ENCODE measurements at places on chromosomes 5 and 9.

GRCh38 chr5:142644127-142644526 lies 41.8 kb downstream of the FGF1 start:
- DNase-seq: no peak

- no peak for DNase-seq
Observed at GRCh38 chr5:38426986-38427950, 129.2 kb downstream of the LIFR start.

DNA sequence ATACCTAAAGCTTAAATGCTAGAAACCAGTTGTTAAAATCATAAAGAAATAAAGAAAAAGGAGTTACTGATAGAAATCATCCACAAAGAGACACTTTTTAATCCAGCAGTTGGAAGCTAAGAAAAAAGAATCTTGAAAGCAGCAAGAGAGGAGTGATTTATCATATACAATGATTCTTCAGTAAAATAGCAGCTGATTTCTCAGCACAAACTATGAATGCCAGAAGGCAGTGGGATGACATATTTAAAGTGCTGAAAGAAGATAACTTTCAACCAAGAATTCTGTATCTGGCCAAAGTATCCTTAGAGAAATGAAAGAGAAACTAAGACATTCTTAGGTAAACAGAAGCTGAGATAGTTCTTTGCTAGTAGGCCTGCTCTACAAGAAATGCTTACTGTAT lies 366.0 kb downstream of the HTR1A start:
- DNase-seq: no peak

DNA sequence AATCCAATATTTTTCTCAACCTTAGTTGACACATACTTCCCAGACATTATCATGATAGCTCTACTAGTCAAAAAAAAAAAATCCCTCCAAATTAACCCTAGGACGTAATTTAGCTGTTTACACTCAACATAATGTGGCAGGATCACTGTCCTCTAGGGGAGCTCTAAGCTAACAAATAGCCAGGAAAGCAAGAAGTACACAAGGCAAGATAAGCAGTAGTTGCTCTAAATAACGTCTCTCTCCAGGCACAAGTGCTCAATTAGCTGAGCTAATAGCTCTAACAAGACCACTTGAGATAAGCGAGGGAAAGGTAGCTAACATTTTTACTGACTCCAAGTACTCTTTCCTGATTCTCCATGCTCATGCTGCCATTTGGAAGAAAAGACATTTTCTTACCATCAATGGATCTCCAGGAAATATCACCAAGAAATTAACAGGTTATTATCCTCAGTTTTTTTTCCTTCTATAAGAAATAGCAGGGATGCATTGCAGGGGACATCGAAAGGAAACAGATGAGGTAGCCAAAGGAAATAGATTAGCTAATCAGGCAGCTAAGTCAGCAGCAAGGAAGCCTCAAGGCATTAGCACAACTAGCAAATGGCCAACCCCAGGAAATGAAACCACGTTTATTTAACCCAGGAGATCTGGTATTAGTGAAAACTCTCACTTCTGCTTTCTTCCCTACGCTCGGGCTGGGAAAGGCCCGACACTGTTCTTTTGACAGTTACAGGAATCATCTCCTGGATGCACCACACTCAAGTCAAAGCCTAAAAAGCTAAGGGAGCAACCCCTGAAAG lies 614.1 kb downstream of the PTPRD start:
- DNase-seq: no peak

DNA sequence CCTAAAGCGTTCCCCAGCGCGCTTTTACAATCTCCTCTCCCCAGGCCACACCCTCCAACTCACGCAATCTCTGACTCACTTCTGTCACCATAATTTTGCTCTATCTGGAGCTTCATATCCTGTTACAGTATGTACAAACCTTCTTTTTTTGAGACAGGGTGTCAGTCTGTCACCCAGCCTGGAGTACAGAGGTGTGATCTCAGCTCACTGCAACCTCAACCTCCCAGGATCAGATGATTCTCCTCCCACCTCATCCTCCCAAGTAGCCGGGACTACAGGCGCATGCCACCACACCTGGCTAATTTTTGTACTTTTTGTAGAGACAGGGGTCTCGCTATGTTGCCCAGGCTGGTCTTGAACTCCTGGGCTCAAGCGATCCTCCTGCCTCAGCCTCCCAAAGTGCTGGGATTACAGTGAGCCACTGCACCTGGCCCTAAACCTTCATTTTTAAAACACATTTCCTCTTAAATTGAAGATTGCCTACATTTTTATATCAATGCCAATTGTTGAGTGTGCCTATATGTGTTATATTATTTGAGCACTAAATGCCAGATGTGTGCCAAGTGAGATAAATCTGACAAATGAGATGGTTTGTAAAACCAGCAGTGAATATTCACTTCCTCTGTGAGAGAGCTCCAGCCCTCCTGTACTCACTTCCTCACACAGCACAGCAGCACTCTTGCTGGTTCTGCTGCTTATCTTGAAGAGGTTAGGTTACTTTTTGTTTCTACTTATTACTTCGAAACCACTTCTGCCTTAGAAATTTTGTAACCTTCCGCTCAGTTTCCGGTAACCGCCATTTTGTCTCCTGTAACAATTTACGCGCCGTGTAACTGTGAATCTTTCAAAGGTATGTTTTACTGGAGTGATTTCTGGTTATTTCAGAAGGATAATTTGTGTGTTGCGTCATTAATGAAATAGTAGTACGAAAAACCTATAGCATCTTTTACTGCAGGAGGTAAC lies 57.9 kb downstream of the DOCK8 start:
- DNase-seq: no peak

- DNase-seq: no peak
Observed at GRCh38 chr9:69377981-69378380, 53.0 kb downstream of the ENTREP1 start.

- no peak for DNase-seq
Observed at GRCh38 chr9:105994970-105995369, 300.6 kb downstream of the TMEM38B start.
